ENCODE measurements at places on chromosomes 4 and X. TPM values are rescaled to one million over a fixed set of nuclear protein-coding genes. Genes with fewer than 3 reads are reported as not detected.

The CT45A3 gene
- not detected for total RNA-seq

DNA sequence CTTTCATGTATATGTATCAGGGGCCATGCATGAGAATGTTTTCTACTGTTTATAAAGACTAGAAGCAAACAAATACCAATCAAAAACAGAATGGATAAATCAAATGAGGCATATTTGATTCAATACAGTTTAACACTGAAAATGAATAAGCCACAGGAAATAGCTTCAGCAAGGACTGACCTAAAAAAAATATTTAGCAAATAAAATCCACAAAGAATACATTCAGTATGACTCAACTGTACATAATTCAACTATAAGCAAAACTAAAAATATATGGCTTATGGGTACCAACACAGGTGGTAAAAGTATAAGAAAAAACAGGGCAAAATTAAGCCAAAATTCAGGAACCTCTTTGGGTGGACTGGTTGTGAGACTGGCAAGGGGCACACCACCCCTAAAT is 112.9 kb downstream of the KCNIP4 start:
- DNase-seq: no peak

DNA sequence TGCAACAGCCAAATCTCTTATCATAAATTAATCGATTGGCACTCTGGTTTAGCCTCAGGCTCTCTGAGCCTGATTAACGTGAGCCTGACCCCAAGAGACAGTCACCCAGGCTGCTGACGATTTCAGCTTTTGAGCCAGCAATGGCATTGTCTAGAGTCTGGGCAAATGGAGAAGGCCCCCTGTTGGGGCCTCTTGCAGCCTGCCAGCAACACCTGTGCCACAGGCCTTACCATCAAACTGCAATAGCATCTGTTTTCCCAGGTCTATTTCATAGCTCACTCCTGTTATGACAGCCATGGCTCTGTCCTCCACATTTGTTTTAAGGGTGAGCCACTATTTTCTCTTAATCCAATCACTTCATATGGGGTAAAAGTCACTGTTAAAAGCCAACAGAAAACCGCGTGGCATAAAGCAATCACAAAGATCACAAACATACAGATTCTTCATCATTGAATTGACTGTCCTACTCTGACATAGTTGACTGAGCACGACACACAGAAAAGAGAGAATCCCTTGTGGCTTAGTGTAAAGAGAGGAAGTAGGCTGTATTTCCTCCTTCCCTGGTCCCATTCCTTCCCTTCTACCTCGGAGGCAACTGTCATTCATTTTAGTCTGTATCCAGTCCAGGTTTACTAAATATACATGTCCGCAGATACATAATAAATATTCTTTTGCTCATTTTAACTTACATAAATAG is 47.8 kb downstream of the SLC9A7 start:
- peak; percentile 24 for DNase-seq

GRCh38 chrX:37867536-37868153 is 20.3 kb upstream of the DYNLT3 start:
- peak; percentile 9 for DNase-seq

Data from activated CD4-positive, alpha-beta T cell treated with anti-CD3 and anti-CD28 coated beads for 36 hours (primary cell).